ENCODE measurements at places on chromosomes 3 and 15. TPM values are rescaled to one million over a fixed set of nuclear protein-coding genes. Genes with fewer than 3 reads are reported as not detected.

DNA sequence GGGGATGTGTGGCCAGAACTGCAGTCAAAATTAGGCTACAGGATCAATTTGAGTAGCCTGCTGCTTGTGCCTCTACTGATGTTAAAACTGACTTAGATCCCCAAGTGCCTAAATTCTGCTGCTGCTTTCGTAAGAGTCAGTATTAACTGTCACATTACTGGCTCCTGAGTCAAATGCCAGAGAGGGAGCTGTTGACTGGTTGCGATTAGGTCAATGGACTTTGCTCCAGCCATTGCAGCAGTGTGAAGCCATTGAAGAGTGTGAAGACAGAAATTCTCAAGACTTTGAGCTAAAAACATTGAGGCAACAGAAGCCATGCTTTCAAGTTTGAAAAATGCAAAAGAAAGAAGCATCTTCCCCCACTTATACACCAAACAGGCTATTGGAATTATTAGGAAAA, 151.1 kb upstream of the MITF start:
- no peak overlapping the region for H3K4me3 ChIP-seq
- no peak for DNase-seq
- no peak overlapping the region for H3K27ac ChIP-seq
- no peaks in the 10 kb centered on the region for H3K27me3 ChIP-seq

The GP5 gene
- total RNA-seq: 1.4 TPM

The ZIC1 gene
- total RNA-seq: not detected

DNA sequence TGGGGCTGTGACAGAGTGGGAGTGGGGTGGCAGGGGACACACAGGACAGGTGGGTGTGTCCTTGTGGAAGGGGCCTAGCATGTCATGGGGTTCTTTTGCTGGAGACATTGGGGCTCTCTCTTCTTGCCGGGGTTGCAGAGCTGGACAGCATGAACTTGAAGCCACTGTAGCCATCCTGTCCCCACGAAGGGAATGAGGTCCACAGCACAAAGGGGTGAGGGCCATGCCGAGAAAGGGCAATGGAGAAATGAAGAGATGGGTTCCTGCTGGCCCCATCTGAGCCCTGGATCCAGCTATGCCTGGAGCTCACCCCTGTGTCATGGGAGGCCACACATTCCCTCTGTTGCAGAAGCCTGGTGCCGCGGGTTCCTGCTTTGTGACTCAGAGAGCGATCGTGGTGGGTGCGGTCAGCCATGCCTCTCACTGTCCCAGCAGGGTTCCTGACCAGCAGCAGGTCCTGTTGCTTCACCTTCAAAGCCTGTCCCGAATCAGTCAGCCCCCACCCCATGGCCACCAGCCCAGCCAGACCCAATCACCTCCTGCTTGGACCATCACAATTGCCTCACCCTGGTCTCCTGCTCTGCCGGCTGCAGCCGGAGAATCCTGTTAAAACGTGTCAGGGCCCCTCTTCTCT, 50.0 kb downstream of the DNAJB8 start:
- no peak for DNase-seq
- H3K4me1 ChIP-seq: no peaks in the 10 kb centered on the region
- H3K36me3 ChIP-seq: no peaks in the 10 kb centered on the region
- H3K4me3 ChIP-seq: no peak overlapping the region
- no peaks in the 10 kb centered on the region for H3K27me3 ChIP-seq
- peak overlapping the region; percentile 11 for H3K27ac ChIP-seq

- no peak overlapping the region for H3K4me3 ChIP-seq
- H3K27ac ChIP-seq: no peak overlapping the region
- H3K36me3 ChIP-seq: no peaks in the 10 kb centered on the region
- DNase-seq: no peak
- peaks cover 14% of the 10 kb centered on the region for H3K27me3 ChIP-seq
These were observed 139.6 kb downstream of the IL20RB start for GRCh38 chr3:137097386-137097785.

DNA sequence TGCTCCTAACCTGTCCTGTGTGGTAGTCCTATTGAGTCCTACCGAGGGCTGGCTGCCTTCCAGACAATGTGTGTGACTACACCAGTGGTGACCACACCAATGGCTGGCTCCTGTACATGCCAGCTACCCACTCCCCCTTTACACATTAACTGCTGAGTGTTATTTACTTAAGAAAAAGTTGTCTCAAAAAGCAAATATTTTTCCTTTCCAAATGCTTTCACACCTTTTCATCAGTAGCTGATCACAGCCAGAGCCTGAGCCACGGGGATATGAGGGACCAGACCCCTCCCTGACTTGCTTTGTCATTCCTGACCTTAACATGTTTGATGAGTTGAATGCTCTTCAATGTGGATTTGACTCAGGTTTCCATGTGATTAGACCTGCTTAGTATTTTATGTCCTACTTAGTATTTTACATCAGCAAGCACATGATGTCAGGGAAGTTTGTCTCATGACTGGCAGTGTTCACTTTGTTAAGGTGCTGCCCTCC, 29.6 kb upstream of the GREM1 start:
- no peak for DNase-seq
- no peak overlapping the region for H3K27ac ChIP-seq
- no peaks in the 10 kb centered on the region for H3K36me3 ChIP-seq
- peaks cover 9% of the 10 kb centered on the region for H3K4me1 ChIP-seq

DNA sequence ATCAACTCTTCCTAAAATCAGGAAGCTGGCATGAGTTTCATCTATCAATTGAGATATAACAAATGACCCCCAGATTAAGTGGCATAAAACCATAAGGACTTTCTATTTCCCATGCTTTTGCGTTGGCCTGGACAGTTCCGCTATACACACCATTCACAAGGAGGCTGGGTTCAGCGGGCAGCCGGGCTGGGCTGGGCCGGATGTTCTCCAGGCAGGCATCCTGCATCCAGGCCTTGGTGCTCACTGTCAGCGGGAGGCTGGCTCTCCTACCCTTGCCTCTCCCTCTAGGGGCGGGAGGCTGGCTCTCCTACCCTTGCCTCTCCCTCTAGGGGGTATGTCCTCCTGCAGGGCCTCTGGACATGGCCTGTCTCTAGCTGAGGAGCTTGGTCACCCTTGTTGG, 266.0 kb upstream of the ARRDC4 start:
- no peak overlapping the region for H3K4me3 ChIP-seq
- H3K36me3 ChIP-seq: no peaks in the 10 kb centered on the region
- DNase-seq: no peak

All from activated CD8-positive, alpha-beta T cell treated with anti-CD3 and anti-CD28 coated beads, Interleukin-2, amount 10 ng/mL, durations not matched to agents 7 days and 5 days (primary cell).